ENCODE measurements at places on chromosomes 6 and 20.

GRCh38 chr20:63585616-63586565 is 11.9 kb upstream of the HELZ2 start:
- no peak for DNase-seq

- DNase-seq = no peak
These were observed 69.4 kb downstream of the JPH2 start for GRCh38 chr20:44117296-44118184.

DNA sequence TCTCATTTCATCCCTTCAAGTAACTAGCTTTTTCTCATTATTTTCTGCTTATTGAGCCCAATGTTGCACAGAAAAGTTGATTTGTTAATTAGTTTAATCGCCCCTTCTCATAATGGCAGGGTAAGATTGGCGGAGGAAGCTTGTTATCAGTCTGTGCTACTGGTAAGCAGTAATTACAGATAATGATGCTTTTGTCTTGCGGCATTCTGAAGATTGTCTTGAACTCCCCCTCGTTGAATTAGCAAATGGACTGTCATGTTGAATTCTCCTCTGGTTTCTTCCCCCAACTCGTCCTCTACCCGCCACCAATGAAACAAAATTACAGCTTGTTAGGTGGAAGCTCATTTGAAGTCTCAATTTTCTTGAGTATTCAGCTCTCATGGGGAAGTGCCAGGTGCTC is 39.4 kb downstream of the PRDM13 start:
- DNase-seq = no peak

DNA sequence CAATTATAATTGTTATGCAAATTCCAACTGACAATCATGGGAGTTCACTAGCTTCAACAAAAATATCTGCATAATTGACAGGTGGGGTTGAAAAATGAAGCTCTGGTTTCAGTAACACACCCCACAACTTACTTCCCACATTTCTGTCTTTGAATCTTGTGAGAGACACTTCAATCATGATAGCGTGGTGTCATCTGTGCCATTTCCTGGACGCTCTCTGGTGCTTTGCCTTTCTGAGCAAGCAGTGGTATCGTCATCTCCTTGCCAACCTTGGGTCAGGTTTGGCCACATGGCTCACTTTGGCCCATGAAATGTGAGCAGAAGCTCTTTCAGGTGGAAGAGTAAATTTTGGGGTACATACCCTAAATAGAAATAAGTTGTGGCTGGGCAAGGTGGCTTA is 10.2 kb downstream of the BMP7 start:
- DNase-seq = no peak

GRCh38 chr6:39558591-39559190 is 166.5 kb downstream of the KIF6 start:
- no peak for DNase-seq

DNA sequence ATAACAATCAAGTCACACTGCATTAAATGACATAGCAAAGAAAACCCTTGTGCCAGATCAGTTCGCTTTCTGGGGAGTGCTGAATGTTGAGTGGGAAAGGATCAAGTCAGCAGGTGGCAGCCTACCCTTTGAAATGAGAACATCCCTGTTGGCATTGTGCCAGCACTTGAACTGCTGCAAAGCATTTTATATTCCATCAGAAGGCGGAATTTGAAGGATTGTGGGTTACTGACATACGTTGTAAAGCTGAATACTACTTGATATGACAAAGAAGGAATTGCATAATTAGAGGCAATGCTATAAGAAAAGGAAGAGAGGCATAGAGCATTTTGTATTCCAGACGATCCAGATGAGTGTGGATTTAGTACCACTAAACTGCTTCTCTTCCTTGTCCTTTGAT is 26.5 kb downstream of the BCKDHB start:
- peak; percentile 71 for DNase-seq

DNA sequence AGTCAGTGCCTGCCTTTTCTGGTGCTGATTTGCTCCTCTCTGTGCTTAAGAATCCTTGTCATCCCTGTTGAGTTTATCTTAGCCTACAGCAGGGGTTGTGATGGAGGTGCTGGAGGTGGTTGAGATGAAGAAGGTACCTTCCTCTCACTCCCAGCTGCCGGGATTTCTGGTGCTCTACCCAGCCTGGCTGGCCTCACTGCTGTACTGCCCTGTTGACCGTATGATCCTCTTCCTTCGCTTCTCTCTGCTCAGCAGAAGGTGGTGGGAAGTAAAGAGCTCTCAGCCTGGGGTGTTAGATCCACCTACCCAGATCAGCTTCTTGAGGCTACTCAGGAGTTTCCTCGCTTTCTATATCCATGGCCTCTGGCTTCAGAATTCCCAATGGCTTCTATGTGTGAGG is 101.0 kb upstream of the NXT1 start:
- DNase-seq = no peak

DNA sequence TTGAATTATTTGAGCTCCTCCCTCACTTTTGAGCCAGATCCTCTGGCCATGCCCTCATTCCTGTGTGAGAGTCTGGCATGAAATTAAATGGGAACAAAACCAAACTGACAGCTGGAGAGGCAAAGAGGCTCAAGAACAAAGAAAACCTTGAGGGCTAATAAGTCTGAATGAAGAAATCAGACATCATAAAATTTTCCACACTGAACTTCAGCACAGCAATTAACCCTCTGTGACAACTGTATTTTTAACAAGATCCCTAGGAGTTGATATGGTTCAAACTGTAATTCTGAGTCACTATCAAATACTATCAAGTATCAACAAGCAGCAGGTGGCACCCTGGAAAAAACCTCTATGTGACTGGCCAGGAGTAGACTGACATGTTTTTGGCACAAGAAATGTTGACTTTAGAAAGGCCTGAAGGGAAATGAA is 109.4 kb upstream of the EMILIN3 start:
- DNase-seq = peak; percentile 58

GRCh38 chr6:106608080-106608668 is 21.1 kb downstream of the RTN4IP1 start:
- DNase-seq = peak; percentile 77

- DNase-seq = no peak
These were observed 314.0 kb upstream of the ECI2 start for GRCh38 chr6:4449409-4449808.

DNA sequence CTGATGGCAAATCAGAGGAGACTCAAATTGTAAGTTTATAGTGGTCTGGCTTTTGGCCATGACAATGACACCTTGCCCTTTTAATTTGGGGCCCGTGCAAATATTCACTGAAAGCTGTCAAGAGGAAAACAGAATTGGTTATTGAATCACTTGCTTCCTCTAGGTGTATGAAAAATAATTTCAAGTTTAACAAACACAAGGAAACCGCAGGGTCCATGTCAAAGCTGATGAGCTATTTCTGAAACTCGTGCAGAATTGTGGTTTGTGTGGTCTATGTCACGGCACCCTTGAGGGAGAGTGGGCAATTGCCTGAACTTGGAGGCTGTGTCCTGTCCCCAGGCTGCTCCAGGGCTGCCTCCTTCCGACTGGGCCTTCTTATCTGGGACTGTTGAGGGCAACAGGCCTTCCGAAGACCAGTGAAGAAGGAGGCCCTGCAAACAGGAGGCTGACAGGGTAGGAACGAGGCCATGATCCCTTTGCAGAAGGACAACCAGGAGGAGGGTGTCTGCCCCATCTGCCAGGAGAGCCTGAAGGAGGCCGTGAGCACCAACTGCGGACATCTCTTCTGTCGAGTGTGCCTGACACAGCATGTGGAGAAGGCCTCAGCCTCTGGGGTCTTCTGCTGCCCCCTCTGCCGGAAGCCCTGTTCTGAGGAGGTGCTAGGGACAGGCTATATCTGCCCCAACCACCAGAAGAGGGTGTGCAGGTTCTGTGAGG is 788 bp downstream of the TRIM40 start:
- DNase-seq = no peak

GRCh38 chr6:144063246-144063743 is 32.1 kb downstream of the SF3B5 start:
- DNase-seq = no peak

DNA sequence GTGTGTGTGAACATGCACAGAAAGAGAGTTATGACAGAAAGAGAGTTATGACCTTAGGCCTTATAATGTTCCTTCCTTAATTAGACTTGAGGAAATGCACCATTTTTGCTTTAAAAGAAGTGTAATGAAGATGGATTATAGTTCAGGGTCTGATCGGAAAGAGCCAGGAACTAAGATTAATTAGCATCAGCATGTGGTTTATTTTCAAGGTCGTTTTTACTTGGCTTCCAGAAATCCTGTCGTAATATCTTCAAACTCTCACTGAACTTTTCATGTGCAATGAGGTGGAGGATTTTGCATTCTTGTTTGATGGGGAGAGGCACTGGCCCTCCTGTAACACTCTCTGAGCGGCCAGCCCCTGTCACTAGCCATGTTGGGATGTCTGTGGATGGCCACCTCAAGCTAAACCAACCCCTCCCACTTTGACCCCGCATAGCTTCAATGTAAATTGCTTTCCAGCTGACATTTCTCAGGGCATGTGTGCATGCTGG is 116.8 kb downstream of the CDC5L start:
- no peak for DNase-seq

DNA sequence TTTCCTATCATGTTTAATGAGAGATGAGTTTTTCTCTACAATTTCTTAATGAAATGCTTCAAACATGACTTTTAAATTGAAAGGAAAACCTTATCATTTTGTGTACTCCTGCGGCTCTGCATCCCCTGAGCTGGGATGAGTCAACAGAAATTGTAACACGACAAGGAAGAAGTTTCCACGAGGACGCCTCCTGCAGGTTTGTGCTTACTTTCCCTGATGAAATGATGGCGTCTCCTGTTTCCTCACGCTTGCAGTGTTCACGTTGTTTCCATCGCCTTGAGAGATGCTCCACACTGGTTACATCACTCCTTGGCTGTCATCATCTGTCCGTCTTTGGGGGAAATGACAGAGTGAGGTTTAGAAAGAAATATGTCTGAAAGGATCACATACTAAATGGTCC is 233.7 kb upstream of the ZFP64 start:
- no peak for DNase-seq

DNA sequence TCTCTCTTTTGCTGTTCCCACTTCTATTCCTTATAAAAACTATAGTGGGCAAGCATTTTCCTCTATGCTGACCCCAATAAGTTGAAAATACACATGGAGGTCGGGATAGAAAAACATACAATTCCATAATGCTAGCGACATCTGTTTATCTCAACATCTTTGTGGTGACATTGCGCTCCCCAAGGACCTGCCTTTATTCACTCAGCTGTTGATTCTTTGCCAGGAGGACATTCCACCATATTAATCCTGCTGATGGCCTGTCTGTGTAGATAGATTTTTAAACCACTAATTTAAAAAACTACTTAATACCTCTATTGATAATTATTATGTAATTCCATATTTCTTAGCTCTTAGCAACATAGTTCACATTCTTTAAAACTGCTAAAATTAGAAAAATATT is 555.3 kb upstream of the MAP3K7 start:
- DNase-seq = no peak

DNA sequence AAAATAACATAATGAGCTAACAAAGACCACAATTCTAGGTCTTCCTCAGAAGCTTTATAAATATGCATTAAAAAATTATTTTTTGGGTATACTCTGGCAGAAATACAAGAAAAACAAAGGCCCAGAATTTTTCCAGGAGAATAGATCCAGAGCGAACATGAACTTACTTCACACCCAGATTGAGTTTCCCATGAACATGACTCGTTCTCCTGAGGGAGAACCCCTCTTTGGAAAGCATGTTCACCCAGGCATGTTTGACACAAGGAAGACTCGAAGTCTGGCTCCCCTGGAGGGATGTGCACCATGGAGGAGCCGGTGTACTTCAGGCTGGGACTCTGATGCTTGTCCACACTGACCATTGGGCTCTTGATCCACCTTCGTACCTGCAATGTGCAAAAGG is 56.1 kb downstream of the SGK1 start:
- no peak for DNase-seq

GRCh38 chr20:60242836-60243505 is 284.7 kb downstream of the CDH26 start:
- DNase-seq = no peak

DNA sequence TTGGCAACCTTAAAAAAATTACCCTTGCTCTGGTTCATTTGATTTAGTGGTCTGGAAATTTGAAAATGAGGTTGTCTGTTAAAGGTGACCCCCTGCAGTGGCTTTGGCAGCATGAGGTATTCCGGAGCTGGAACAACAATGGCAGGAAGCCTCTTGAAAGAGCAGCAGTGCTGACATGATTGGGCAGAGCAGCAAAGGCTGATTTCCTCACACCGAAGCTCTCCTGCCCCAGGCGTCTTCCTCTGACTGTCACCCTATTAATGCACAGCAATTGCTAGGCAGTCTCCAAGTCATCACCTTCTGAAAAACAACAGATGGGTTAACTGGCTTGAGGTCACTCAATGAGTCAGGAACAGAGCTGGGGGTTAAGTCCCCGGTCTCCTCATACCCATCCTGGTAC is 241.8 kb upstream of the MMS22L start:
- DNase-seq = peak; percentile 60

- DNase-seq = no peak
These were observed 921.9 kb upstream of the EYS start for GRCh38 chr6:66628917-66629316.

GRCh38 chr6:13156381-13156780 is 172.0 kb downstream of the TBC1D7 start:
- no peak for DNase-seq

DNA sequence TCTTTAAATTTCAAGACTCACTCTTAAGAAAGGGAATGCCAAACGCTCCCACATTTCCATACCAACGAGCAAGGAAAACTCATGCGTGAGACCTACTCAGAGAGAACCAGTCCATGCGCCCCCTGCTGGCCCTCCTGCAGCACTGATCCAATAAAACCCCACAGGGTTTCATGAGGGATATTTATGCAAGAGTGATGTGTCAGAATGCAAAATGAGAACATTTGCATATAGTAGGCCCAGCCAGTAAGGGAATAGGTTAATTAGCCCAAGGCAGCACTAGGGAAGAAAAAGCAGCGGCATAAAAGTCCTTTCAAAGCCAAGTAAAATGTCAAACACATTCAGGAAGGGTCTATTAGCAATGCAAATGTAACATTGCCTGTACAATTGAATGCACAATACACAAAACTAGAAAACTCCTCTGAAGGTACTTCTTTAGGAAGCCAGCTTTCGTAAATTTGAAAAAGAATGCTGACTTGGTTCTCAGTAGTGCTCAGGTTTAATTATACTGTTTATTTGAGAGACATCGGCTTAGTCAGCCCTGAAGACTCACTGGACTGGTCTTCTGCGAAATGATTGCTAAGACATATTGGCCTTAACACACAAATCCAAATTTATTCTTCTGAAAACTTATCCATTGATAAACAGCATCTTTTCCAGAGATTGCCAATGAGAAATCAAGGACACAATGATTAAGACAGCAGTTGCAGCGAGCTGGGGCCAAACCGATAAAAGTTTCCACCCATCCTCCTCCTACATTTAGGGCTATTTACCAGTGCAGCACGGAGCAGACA is 93.2 kb downstream of the GMPR start:
- DNase-seq = peak; percentile 79

DNA sequence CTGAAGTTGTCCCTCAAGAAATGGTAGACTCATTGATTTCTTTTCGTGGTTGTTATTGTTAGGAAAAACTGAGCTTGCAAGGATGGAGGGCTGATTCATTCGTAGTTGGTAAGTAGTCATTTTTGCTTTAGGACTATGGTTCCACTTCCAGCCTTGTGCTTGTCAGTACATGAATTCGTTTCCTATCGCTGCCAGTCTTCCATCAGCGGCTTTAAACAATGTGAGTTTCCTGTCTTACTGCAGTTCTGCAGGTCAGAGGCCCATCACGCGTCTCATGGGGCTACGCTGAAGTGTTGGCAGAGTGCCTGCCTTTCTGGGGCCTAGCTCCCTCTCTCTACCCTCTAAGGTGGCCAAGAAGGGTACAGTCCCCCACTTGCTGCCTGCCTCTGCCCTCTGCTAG is 11.4 kb upstream of the MDFI start:
- no peak for DNase-seq

- DNase-seq = no peak
These were observed 1633.9 kb downstream of the GRIK2 start for GRCh38 chr6:103027271-103027931.

- DNase-seq = no peak
These were observed 92.6 kb downstream of the ERMARD start for GRCh38 chr6:169843991-169844390.
